Suppressor macrophage treated with lipopolysaccharide for 1 hour (primary cell): ENCODE measurements at places on chromosomes 6 and 20.

GRCh38 chr6:162651505-162651904, 76.1 kb downstream of the PRKN start:
- DNase-seq = no peak

DNA sequence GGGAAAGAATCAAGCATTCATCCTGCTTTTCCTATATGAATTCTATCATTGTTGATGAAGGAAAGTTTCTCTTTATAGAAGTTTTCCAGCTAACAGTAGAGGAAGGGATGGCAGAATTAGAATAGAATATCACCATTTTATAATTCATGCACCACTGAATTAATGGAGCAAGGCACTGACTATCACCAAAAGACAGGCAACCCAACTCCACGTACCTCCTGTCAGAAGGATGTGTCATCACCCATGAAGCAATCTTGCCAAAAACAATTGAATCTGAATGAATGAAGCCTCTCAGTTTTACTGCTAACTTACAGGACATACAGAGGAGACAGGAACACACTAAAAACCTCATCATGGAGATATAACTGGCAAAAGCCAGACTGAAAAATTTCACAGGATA, 122.4 kb downstream of the NFATC2 start:
- no peak for DNase-seq

- DNase-seq = no peak
Measured at GRCh38 chr6:166104107-166104506, 63.5 kb downstream of the TBXT start.

DNA sequence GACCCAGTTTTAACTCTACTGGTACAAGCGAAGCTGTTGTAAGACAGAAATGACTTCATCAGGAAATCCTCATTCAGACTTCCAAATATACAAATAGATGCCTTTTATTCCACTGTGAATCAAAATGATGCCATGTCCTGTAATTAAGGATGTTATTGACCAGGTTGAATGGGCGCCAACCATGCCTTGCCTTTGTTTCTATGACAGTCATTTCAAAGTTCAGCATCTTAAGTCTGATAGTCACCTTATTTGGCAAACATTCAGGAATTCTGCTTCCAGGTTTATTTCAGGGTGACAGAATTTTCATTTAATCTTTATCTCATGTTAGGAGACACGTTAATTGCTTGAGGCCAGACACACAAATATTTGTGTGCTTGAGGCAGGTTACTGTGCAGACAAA, 592.8 kb upstream of the JAG1 start:
- DNase-seq = no peak

GRCh38 chr6:12522347-12522746, 194.2 kb upstream of the PHACTR1 start:
- DNase-seq = no peak

GRCh38 chr6:104118274-104118673, 741.4 kb downstream of the HACE1 start:
- no peak for DNase-seq

DNA sequence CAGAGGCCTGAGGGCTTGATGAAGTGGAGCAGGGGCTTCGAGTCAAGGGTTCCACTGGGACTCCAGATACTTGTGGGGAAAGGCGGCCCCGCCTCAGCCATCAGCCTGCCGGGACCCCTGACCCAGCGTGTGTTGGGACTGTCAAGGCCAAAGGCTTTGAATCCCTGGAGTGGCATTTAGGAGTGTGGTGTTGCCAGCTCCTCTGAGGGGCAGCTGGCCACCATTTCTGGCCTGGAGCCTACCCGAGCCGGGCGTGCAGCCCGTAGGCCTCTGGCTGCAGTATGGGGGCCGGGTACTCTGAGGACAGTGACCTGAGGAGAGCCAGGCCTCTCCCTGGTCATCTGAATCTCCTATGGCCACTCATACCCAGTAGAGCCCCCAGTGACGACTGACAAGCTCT, 40.0 kb downstream of the RRBP1 start:
- no peak for DNase-seq

DNA sequence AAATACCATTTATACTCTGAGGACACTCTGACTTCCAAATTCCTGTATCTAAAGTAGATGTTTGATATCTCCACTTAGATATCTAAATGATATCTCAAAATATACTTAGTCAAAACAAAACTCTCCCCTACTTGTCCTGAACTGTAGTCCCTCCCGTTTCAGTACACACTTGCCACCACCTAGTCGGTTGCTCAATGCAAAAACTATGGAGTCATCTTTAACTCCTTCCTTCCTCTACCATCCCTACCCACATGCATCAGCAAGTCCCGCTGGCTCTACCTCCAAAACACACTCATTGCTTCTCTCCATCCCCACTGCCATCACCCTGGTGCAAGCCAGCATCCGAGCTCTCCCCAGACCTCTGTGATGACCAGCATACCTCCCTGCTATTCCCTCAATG, 13.2 kb downstream of the STX7 start:
- DNase-seq = peak; percentile 31

DNA sequence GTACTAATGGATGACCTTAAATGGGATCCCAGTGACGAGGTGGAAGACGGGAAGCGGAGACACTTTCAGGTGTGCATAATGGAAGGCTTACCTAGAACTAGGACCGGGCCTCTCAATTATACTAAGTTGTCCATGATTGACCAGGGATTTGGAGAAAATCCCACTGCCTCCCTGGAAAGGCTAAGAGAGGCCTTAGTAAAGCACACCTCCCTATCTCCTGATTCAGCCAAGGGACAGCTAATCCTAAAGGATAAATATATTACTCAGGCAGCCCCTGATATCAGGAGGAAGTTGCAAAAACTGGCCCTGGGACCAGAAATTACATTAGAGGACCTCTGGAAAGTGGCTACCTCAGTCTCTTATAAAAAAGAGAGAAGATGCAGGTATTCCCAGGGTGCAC, 93.2 kb downstream of the JARID2 start:
- DNase-seq = no peak

GRCh38 chr20:57183457-57184009, 82.9 kb downstream of the BMP7 start:
- DNase-seq = no peak

DNA sequence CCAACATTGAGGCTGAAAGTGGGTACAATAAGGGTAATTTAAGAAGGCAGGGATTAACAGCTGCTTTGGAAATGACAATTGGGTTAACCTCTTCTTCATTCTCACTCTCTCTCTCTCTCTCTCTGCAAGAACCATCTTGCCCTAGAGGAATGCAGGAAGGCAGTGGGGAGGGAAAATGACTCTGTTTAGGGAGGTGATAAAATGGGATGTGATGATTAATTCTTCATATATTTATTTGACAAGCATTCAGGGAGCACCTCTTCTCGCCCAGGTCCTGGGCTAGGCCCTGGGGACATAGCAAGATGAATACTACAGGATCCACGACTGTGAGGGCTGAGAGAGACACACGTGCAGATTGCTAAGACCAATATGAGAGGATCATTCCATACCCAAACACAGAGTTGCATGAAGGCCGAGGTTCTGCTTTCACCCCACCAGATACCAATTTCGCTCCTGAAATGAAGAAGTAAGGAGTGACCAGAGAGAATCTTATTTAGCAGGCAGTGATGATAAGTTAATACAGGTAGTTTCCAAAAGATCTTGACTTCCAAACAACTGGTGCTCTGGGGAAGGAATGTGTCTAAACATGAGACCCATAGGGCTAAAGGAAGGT, 13.3 kb upstream of the PTPN1 start:
- DNase-seq = peak; percentile 59

- no peak for DNase-seq
Measured at GRCh38 chr20:60420676-60421229, 462.5 kb downstream of the CDH26 start.

DNA sequence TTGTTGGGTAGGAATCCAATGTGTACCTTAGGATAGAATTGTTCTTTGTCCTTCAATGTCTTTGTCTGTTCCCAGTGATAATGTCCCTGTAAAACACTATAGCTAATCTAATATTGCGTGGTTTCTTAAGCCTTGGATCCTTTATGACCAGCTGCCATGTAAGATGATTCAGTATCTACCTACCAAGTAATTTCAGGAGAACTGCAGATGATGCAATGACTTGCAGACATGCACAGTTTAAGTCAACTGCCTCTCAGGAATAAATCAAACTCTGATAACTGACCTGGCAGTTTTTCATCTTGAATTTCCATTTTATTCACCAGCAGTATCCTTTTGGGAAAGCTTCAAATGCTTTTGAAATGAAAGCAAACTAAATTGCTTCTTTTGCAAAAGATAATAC, 157.8 kb downstream of the TPBG start:
- no peak for DNase-seq

DNA sequence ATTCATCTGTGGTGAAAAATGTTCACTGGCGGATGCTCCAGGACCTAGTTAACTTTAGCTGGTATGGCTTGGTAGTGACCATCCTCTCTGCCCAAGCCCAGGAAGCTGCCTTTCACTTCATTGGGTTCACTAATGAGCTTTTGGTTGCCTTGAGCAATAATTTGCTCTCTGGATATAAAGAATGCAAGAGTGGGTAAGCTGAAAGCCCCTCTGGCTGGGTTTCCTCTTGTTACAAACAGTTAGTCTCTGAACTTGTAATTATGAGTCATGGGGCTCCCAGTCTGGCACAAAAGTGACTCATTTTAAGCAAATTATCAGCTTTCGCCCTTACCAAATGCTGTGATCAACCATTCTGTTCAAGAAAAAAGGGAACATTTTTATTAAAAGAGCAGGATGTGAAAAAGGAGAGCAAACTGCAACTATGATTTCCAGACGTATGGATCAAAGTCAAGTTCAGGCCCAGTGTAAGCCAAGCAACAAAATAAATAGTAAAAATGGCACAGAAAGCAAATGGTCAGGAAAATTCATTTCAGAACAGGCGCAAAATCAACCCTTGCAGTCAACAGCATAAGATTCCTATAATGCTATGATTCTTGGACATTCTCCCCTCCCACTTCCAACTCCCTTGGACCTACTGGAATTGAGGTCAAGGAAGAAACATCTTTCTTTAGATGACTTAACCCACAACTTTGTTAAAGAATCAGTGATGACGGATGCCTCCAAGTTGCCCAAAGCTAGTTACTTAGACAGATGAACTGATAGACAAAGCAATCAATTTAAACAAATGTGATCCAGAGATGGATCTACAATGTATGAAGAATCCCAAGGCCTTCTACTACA, 130.0 kb upstream of the KCNK16 start:
- DNase-seq = peak; percentile 13

- DNase-seq = no peak
Measured at GRCh38 chr6:64580346-64580745, 944.7 kb downstream of the PHF3 start.

DNA sequence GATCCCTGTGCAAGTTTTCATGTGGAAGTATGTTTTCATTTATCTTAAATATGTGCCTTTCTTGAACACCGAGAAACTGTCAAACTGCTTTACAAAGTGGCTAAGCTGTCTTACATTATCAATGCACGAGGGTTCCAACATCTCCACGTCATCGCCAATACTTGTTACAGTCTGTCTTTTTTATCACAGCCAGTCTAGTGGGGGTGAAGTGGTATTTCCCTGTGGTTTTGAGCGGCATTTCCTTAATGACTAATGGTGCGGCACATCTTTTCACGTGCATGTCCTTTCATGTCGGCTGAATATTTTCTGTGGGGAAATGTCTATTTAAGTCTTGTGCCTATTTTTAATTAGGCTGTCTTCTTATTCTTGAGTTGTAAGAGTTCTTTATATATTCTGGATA, 280.4 kb downstream of the FOXC1 start:
- DNase-seq = peak; percentile 37

DNA sequence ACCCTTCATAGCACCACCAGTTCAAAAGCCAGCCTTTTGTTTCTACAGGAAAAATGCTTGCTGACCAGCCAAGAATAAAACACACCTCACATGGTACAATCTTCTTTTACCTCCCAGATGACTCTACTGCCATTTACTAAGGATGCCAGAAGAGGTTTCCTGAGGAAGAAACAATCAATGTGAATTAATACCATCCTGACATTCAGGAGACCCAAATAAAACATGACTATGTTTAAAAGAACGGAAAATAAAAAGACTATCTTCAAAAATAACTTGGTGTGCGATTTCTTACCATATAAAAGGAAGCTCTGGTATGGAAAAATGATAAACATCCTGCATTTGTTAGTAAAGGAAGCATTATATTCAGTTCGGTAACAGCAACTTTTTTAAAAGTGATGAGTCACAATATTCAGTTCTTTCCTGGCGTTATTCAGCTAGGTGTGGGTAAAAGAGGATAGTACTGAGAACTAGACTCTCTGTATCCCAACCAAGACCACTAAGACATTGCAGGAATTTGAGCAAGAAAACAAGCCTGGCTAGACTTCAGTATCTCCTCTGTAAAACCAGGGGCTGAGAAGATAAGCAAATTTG, 16.3 kb downstream of the COL21A1 start:
- no peak for DNase-seq

- no peak for DNase-seq
Measured at GRCh38 chr6:4802312-4802935, 26.2 kb downstream of the CDYL start.
